Femur (tissue), 1 donor: ENCODE measurements at places on chromosomes 3 and 15.

- peak; percentile 28 for DNase-seq
These were observed 23.6 kb downstream of the RHCG start for GRCh38 chr15:89472785-89473256.

GRCh38 chr3:58358092-58358491 is 25.4 kb downstream of the PXK start:
- DNase-seq: no peak

DNA sequence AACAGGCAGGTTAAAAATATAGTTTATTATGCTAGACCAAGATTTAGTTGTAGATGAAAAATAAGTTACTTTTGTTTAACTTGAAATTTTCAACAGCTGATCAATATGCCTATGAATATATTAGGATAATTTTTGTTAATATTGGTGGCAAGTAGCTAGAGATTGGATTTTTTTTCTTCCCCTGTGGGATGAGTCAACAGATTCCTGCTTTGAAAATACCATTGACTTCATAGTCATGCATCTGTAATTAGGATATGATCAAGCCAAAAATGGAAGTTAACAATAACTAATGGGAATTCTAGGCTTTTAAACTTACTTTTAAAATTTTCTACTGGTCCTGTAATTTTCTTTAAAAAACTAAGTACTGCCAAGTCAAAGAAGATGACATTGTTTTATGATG is 211.7 kb downstream of the ZIC1 start:
- DNase-seq: no peak

DNA sequence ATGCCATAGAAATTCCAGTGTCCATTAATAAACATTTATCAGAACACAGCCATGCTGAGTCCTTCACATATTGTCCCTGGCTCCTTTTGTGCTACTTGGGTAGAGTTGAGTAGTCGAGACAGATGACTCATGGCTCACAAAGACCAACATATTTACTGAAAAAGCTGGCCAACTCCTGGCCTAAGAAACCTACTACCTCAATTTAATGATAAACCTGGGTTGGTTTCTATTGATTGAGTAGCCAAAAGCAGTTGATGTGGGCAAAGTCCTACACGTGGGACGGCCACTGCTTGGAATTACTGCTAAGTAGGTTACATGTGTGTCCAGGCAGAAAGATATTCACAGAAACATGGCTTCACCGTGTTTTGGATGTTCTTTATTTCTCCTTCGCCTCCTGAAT is 402.2 kb downstream of the NR2F2 start:
- DNase-seq: no peak

DNA sequence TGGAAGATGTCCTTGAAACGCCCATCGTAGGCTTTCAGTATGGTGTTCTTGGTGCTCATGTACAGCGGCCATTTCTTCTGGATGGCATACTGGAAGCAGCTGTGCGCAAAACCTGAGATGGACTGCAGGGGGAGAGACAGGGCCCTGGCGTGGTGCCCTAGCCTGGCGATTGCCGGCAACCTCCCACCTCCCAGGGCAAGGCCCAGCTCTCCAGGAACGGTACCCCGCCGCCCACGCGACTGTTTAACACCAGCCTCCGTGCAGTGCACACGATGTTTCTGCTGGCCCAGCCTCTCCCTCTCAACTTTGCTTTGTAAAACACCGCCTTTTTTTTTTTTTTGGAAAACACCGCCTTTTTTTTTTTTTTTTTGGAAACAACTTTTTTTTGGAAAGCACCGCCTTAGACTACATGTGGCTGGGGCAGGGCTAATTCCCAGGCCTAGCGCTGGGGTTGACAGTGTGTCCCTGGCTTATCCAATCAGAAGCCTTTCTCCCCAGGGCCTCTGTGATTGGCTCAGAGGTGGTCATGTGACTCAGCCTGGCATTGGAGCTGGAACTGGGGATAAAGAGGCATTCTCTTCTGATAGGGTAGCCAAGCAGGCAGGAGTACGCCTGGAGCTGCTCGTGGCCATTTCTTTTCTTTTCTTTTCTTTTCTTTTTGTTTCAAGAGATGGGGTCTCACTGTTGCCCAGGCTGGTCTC is 14.7 kb downstream of the IDH2 start:
- no peak for DNase-seq

DNA sequence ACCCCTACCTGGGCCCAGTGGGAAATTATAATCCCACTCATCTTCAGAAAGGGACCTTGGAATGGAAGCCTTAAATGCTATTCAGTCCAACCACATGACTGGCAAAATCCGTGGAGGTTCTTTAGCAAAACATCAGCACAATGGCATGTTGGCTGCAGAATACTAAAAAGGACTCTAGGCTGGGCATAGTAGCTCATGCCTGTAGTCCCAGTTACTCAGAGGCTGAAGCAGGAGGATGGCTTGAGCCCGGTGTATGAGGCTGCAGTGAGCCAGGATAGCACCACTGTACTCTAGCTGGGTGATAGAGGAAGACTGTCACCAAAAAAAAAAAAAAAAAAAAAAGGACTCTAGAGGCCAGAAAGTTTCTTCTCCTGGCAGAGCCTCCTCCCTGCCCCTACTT is 60.6 kb upstream of the RYK start:
- no peak for DNase-seq

DNA sequence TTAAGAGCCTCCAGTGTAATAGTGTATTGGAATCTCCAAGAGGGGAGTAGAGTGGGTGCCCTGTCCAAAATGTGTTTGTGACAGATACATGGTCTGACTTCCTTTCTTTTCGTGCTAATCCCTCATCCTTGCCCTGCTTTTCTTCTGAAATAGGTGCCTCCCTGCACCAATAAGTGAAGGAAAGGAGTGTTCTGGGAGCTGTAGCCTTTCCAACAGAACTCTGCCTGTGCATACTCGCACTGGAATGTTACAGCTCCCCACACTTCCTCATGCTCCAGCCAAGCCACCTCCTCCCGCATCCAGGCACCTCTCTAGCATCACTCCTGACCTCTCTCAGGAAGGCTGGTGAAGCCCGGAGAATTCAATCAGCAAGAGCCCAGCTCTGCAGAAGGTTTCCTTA is 478.0 kb downstream of the GABRG3 start:
- DNase-seq: peak; percentile 37

DNA sequence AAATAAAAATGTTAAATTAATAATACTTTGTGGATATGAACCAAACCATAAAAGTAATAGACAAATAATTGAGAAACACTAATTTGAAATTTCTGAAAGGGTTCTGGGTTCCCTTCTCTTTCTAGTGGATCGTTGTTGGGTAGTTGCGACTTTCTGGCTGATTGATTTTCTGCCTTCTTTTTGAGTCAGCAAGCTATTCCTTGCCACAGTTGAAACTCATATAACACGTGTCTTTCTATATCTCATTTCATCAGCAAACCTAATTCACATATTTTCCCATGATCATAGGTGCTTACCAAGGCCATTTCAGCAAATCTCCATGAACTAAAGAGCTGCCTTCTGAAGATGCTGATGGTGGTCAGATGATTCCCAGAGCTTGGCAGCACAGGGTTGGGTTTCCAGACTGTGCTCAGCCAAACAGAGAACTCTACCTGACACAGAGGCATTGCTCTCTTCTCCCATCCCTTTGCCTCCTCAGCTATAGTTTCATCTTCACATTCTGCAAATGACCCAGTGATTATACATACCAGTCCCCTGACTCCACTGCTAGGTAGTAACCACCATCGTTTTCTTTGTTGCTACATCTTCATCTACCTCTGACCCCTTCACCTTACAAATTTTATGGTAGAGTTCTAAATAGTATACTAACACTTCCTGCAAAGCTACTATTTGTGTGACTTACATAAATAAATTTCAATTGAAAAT is 383.9 kb upstream of the DPH6 start:
- DNase-seq: no peak

- no peak for DNase-seq
These were observed 187.2 kb upstream of the SLITRK3 start for GRCh38 chr3:165383381-165383780.

DNA sequence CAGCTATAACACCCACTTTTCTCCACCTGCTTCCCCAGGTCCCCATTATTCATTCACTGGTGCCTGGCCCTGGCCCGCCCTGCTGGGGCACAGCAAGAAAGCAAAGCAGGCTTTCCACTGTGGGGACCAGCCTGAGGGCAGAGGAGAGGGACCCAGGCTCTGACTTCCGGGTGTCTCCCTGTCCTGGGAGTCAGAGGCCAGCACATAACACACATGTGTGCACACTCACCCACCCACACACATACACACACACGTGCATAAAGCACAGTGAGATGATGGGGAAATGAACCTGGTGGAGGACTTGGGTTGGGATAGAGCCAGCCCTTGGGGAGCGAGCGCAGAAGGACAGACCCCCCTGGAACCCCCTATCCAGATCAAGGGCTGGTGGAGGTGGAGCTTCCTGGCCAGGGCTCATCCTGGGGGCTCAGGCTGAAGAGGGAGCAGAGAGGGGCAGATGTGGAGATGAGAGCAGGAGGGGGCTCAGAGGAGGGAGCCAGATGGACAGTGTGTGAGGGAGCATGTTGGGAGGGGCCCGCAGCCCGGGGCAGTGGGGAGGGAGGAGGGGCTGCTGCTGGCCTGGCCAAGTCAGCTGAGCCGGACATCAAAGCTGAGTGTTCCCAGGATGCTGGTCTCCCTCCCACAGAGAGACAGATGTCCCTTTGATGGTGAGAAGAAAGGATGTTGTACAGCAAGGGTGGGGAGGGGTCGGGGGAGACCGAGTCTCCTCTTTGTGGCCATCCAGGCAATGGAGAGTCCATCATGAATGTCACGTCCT is 78.2 kb downstream of the LINGO1 start:
- DNase-seq: no peak

DNA sequence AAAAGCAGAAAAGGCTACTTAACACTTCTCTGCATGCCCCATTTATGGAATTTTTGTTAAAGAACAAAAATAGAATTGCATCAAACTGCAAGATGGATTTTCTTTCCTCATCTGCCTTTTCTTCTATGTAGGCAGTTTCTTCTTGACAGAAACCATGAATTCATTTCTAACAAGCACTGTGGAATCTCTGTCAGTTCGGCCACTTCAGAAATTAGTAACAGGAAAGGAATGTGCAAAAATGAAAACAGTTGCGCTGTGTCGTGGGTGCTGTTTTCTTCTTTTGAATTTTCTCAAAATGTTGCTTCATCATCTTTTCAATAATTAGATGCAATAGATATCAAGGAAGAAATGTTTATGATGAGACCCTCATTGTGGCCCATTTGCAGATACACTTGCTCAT is 151.6 kb downstream of the FOXB1 start:
- no peak for DNase-seq

GRCh38 chr3:175207361-175207760 is 348.2 kb downstream of the NAALADL2 start:
- no peak for DNase-seq

- DNase-seq: no peak
These were observed 21.6 kb downstream of the FANCD2 start for GRCh38 chr3:10047876-10048275.

GRCh38 chr3:169548194-169548593 is 115.3 kb downstream of the MECOM start:
- DNase-seq: no peak

DNA sequence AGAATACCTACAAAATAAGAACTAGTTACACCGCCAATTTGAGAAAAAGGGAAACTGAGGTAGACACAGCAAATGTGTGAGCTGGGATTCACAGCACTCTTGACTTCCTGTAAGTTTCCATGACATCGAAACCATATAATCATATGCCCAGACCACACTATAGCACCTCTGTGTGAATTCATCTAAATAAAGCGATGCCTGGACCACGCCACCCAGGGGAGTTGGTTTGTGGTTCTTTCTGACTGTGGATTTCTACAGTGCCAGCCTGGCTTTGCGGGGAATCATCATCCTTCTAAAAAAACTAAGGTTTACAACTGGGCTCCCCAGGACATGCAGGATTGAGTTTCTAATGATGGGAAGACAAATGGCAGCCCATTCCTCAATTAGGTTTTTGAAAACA is 23.5 kb upstream of the CA12 start:
- peak; percentile 71 for DNase-seq

GRCh38 chr15:48936666-48937065 is 27.1 kb downstream of the SHC4 start:
- no peak for DNase-seq

DNA sequence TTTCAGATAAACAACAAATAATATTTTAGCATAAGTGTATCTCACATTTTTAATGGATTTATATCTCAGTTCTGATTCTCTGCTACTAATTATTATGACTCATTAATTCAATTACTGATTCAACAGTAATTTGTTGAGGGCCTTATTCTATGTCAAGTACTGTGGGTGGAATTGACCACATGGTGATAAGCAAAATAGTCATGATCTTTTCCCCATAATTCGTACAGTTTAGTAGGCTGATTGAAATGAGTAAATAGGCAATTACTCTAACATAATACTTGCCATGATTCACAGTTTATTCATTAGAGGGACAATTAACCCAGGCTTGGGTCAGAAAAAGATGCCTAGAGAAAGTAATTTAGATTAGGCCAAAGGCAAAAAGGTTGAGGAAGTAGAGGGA is 60.9 kb upstream of the SLC4A7 start:
- no peak for DNase-seq

DNA sequence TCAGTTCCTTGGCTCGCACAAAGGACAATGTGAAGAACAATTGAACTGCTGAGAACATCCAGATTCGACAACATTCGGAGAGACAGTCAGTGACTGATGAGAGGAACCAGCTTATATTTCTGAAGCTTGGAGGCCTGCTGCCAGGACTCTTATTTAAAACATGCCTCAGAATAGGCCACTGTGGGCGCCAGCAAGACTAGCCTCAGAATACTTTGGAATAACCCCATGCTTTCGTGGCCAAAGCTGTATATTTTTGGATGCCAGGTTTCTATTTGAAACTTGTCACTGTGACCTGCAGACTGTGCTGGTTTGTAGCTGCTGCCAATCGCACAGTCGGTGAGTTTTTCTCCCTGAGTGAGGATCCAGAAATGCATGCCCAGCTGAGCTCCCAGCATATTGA is 129.9 kb upstream of the UBE3A start:
- peak; percentile 82 for DNase-seq

DNA sequence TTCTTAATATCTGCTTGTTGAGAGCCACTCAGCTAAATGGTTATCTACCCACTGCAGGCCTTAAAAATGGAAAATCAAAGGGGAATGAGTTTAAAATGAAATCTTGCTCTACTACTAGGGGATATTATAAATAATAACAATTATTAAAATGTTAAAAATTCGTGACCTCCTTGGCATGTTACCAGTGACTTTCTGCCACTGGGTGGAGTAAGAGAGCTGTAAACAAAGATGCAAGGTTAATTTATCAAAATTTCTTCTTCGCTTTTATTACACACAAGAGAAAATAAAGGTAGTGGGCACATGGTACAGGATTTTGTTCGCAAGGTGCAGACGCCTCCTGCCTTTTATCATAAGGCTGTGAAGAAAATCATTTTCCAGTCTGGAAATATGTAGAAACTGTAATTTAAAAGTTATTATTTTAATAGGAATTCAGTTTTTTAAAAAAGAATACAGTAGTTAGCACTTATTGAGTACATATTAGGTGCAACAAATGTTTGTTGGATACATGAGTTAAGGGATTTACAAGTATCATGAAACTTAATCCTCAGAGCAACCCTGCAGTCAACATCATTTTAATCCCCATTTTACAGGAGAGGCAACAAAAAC is 272.6 kb downstream of the SUCLG2 start:
- no peak for DNase-seq

DNA sequence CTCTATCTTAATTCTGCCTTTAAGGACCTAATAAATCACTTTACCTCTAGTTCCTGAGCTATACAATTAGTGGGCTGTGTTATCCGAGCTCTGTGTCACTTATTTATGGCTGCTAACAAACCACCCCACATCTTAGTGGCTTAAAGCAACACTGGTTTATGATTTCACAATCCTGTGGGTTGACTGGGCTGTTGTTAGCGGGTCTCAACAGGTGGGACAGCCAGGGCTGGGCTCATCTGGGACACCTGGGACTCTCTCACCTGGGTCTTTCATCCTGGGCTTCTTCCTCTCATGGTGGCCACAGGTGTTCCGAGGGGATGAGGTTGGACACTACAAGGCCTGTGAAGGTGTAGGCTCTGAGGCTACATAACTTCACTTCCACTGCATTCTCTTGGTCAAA is 35.8 kb upstream of the CHST2 start:
- no peak for DNase-seq
